ENCODE measurements at places on chromosomes 16 and 17.

- DNase-seq: no peak
These were observed 389.5 kb downstream of the KCNJ2 start for GRCh38 chr17:70558821-70559220.

- peak; percentile 87 for DNase-seq
These were observed 8.1 kb downstream of the GLIS2 start for GRCh38 chr16:4323845-4324488.

DNA sequence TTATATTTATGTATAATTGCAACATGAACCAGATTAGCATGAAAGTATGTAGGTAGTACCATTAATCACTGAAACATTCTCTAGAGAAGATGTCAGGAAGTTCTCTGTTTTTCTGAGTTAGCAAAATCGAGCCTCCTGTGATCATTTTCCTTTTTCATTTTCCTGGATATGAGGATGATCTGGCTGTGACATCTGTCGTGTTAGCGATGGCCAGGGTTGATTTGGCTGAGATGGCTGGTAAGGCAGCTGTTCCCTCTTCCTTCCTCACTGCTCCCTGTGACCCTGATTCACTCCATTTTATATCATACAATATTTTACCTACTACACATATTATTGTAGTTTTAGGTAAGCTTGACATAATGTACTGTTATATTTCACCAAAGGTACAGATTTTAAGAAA, 10.3 kb downstream of the CNTNAP4 start:
- no peak for DNase-seq

DNA sequence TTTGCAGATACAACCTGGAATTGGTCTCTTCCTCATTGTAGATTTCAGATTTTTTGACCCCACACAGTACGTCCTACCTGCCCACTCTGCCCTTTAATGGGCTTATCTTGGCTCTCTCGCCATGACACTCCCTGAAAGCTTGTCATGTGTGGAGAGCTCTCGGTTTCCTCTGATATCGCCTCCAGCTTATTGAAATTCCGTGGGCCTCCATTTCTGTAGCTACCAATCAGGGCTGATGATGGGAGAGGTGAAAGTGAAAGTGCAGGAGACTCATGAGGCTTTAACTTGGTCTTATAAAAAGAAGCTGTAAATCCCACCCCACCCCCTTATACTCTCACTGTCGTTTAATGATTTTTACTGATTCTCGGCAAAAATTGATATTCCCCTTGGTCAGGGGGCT, 17.7 kb downstream of the HOXB1 start:
- no peak for DNase-seq

DNA sequence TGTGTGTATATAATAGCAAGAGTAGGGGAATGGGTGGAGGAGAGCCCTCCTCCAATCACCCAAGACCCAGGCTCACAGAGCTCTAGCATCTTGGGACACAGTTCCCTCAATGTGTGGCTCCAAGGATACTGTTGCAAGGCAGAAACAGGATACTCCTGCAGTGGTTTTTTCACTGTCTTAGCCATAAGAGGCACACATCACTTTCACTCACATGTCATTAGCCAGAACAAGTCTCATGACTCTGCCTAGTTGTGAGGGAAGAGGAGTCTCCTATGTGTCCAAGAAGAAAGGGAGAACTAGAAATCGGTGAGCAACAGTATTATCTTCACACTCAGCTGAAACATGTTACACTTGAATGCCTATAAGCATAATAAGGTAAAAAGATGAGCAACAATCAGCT, 11.1 kb upstream of the NUDT7 start:
- no peak for DNase-seq

DNA sequence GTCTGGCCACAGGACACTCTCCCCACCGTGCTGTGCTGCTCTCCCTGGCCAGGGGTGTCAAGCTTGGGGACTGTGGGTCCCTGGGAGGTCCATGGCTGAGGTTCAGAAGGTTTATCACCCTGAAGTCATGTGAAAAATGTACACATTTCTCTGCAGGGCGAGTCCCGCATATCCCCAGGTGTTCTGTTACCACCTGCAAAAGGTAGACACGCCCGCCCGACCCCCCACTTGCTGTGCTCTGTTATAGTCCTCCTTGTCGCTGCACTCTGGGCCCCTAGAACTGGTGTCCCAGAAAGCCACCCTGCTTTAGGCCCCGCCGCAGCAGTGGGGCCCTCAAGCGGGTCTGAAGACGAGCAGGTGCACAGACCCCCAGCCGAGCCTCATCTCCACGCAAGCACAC, 11.8 kb downstream of the JPT2 start:
- no peak for DNase-seq

DNA sequence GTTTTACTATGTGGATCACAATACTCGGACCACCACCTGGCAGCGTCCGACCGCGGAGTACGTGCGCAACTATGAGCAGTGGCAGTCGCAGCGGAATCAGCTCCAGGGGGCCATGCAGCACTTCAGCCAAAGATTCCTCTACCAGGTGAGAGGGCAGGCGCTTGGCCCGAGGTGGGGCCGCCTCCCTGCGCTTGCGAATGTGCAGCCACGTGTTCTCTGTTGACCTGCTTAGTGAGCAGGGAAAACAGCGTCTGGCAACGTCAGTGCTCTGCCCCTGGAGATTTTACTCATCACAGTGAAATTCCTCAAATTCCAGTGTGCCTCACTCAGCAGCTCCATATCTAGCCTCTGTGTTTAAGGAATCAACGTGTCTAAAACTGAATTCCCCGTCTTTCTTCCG, 33.4 kb upstream of the CLEC18A start:
- DNase-seq: peak; percentile 86

GRCh38 chr17:46212634-46213435, 19.6 kb upstream of the KANSL1 start:
- peak; percentile 96 for DNase-seq

DNA sequence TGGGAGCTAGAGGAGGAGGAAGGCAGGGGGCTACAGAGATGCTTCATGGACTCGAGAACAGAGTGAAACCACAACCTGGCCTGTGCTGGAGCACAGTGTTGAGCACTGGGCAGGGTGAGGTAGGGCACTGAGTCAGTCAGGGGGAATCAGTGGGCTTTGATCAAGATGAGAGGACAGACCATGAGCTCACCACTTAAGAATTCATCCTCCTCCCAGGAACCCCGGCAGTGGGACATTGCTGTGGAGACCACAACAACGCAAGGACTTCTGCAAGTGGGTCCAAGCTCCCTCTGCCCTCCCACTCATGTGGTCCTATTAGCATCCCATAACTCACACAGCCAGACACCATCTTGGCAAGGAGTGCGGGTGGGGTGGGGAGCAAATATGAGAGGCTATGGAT, 1.7 kb upstream of the CES5A start:
- no peak for DNase-seq

DNA sequence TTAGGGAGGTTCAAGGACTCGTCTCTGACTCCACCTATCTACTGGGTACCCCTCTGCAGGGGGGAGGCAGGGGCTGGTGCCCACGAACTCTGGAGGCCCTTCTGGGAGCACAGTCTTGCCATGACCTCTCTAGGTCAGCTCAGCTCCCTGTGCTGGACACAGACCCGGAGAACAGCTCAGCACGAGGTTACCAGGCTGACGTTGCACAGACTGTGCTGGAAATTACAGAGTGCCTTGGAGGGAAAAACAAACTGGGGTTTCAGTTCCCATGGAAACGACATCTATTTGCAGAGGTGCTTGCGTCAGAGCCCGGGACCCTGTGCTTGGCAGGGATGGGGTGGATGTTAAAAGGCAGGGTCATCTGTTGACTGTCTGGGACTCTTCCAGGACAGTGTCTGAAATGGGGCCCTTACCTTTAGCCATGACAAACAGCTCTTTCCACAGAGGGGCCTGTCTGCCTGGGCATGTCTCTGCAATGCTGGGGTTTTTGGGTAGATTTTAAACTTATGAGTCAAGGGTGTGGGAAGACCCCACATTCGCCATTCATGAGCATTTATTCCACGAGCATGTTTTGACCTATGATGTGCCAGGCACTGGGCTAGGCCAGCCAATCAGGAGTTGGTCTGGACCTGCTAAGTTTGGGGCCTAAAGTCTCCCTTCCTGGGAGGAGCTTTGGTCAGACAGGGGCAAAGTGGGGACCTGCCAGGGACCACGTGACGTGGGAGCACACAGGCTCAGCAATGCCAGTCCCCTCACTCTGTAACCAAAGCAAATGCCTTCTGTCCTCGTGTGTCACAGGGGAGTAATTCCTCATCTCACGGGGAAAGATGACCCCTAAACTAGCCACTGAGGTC, 22.5 kb downstream of the CCR7 start:
- no peak for DNase-seq

DNA sequence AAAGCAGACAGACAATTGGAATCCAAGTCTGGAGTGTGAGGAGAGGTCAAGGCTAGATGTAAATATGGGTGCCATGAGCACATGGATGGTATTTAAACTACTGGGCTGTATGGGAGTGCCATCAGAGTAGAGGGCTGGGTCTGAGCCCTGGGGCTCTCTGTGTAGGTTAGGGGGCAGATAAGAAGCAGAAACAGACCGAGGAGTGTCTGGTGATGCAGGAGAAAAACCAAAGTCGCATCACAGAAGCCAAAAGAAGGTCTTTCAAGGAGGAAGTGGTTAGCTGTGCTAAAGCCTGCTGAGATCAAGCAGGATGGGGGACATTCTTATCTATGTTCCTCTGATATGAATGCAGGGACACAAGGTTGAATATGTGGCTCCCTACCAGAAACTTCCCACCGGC, 1.9 kb downstream of the TSEN54 start:
- DNase-seq: no peak

DNA sequence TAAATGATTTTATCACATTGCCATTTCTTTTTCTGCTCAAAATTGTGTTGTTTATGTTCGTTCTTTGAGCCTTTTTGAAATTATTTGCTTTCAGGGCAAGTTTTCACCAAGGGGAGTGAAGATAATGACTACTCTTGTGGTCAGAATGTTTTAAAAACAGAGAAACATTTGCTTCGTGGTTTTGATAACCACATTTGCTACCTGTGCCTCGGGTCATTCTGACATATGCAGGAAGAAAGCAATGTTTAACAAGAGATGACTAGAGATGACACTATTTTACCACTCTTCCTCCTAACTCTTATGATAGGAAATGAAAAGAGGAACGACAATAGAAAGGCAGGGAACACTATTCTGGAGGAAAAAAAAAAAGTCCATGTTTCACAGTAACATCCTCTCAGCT, 1496.5 kb upstream of the GOT2 start:
- no peak for DNase-seq

DNA sequence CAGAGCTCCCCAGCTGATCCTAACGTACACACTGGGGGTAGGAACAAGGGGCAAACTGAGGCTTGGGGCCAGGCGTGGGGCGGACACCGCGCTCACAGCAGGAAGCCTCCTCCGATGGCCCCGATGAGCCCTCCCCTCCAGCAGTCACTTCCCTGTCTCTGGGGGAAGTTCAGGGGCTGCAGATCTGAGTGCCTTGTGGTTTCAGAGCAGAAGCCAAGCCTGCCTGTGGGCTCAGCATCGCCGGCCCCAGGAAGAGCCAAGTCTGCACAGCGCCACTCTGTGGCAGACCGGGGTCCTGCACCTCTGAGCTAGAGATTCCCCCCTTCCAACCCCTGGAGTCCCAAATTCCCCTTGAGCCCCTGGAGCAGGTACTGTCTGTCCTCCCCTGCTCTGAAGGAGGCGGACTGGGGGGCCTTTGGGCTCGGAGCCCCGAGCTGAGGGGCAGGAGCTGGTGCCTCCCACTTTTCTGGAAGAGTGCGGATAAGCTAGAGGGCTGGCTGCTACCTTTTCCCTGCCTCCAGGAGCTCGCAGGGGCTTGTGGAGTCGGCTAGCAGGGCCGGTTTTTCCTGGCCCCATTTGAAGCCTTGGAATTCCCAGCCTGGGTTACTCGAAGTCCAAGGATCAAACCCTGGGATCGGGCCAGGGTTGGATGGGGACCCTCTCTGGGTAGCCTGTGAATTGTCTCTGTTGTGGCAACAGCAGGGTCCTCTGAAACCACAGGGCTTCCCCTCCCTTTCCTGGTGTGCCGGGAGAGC, 2.9 kb downstream of the GSE1 start:
- peak; percentile 93 for DNase-seq

DNA sequence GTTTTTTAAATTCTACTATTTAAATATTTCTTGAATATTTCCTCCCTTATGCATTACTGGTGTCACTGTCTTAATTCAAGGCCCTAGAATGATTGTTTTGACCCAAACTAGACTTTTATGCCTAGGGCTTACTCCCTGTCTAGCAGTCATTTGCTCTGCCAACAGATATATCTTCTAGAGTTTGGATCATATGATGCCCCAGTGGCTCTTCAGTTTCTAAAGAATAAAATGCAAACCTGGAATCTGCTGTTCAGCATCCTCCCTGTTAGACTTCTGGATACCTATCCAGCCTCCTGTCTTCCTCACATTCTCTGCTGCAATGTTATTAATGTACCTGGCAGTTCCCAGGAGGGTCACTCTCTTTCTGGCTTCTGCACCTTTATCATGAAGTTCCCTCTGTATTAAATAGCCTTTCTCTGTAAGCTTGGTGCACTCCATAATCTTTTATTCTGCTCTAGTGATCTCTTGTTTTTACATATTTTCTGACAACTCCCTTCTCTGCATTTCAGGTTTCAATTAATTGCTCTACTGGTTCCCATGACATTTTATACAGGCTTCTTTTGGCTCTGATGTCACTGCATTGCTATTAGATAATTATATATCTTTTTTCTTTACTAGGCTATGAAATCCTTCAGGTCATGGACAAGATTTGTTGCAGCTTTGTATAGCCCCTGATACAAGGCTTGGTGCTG, 15.7 kb downstream of the PHKB start:
- DNase-seq: no peak

GRCh38 chr16:50259334-50260205, 6.8 kb upstream of the ADCY7 start:
- no peak for DNase-seq

- DNase-seq: no peak
These were observed 41.5 kb upstream of the TEX2 start for GRCh38 chr17:64304551-64304950.

GRCh38 chr17:14098246-14098645, 28.9 kb downstream of the COX10 start:
- DNase-seq: peak; percentile 21

Measured in GM23338 (cell line).